NB4 (cell line): ENCODE measurements at places on chromosomes 16 and 17.

GRCh38 chr17:18132711-18133110, 24.2 kb downstream of the MYO15A start:
- no peak for DNase-seq

DNA sequence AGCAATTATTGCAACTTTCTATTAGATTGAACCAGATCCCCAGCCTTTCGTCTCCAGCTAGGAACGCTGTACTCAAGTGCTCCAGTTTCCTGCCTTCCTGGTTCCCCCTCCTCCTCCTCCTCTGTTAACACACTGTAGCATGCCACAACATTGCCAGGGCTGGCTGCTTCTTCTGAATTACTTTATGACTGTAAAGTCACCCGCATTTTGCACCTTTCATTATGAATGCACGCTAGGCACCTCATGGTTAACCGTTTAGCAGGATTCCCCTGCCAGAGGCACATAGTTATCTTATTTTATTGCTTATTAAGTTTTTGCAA, 4.5 kb downstream of the ZNF423 start:
- no peak for DNase-seq

GRCh38 chr17:61126473-61127249, 273.0 kb upstream of the TBX2 start:
- DNase-seq = no peak

DNA sequence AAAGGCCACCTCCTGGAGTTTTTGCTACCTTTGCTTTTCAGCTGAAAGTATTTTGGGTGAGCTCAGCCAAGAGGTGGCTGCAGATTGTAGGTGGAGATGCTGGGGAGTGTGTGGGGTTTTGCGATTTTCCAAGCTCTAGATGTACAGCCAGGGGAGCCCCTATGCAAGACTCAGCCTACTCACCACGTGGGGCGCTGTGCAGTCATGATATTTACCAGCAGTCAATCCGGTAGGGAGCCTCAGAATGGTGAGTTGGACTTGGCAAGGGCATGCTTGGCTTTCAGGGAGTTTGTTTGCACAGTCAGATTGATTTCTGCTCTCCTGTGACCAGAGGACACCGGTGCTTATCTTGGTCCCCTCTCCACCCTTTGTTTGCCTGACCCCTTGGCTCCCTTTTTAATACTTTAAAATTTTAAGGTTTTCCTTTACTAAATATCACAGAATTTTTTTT, 175.3 kb downstream of the UTP18 start:
- peak; percentile 83 for DNase-seq

DNA sequence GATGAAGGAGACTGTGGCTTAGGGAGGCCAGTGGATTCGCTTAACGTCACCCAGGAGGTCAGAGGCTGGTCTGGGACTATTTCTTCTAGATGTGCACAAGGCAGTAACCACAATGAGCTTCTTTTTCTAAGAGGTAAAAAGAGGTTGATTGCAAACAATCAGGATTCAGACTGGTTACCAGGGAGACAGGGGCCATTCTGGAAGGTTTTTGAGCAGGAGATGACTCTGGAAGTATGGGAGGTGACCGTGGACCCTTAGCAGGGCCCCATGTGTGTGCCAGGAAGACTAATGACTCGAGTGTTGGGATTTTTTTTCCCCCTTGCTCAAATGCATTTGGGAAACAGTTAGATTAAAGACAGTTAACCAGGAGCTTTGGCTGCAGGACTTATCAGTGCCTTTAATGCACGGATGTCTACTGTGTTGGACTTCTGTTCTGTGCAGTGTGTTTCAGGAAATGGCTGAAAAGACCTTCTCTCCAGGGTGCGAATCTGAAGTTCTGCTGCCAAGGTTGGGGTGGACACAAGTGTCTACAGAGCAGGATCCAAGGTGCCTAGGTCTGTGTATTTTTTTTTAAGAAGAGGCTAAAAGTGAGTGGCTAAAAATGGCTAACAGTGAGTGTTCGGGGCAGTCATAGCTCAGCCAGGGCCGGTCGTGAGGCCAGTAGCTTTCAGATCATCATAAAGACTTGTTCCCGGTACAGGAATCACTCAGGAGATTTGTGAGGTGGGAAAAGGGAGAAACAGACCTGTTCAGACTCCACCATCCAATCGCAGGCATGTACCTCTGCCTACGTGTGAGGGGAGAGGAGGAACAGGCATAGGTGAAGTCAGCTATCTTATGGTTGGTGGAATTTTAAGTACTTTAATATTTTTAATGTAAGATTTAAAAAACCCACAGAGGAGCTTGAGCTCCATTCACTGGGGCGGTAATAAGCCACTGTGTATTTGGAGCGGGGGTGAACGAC, 82.3 kb upstream of the CIBAR2 start:
- DNase-seq = no peak

DNA sequence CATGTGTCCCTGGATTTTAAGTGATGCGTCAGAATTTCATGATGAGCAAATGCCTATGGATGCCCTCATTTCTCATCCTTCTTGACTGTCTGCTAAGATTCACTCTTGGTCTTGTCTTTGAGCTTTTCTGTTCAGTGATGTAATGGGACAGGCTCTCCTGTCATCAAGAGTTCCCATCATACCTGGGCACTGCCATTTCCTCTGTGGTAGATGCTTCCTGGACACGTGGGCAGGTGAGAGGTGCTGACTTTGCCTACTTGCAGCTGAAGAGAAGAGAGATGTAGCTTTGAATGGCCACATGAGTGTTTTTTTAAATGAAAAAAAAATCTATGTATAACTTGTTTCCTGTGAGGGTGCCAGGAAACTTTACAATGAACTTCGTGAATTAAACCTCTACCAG, 557.7 kb downstream of the MAF start:
- DNase-seq = no peak

GRCh38 chr17:81481073-81481799, 31.4 kb downstream of the ACTG1 start:
- DNase-seq = no peak

- DNase-seq = no peak
Observed at GRCh38 chr16:11408216-11408615, 63.0 kb downstream of the RMI2 start.

DNA sequence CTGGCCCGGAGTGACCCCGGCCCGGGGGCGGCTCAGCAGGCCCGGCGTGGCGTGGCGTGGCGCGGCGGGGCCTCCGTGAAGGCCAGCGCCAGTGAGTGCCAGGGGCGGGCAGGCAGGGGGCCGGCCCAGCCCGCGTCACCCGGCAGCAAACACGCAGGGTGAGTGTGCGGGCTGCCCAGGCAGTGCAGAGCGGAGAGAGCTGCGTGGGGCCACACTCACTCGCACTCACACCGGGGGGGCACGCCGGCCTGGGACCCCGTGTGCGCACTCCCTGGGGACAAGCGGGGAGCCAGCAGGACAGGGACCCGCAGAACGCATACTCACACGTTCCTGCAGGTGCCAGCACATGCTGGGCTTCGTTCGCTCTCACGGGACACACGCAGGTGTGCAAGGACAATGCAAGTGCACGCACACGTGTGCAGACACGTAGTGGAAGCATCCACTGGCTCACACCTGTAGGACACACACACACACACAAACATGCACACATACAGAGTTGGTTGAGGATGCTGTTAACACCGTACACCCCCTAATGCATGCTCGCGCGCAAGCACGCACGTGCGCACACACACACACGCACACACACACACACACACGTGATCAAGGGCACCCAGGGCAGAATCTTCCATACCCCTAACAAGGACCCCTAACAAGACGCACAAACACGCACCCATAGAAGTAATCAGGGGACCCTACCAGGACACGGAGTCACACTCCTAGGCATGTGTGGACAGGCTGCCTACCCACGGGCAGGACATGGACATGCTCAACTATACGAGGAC, 7.7 kb downstream of the USP6 start:
- no peak for DNase-seq

DNA sequence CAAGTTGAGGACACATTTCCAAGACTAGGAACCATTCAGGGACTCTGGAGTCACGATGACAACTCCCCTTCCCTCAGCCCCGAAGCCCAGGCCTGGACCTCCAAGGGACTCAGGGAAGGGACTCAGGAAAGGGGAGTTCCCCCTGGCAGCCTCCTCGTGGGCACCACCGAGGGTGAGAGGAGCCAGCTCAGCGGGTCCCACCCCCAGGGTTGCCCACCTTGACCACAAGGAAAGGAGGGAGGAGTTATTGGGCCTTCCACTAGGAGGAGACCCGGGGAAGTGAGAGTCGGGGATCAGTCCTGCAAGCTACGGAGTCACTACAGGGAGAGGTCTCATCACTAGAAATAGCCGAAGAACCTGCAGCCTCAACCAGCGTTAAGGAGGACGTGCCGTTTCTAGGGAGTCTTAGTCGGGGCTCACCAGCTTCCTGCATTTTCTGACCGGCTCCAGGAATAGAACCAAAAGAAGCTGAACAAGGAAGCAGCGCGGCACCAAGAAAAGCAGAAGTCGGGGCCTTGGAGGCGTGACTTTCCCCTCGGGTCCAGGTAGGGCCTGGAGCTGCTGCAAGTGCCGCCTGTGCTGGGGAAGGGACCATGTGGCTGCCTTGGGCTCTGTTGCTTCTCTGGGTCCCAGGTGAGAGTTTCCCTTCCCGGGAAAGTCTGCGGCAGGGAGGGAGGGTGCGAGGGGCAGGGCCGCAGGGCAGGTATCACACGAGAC, at the start of gene CD300A:
TSS of gene CD300A (plus strand) at position 524 of the 717 bp plus-strand sequence. CDS start at position 594, 70 bp downstream.
- DNase-seq = peak; percentile 87

DNA sequence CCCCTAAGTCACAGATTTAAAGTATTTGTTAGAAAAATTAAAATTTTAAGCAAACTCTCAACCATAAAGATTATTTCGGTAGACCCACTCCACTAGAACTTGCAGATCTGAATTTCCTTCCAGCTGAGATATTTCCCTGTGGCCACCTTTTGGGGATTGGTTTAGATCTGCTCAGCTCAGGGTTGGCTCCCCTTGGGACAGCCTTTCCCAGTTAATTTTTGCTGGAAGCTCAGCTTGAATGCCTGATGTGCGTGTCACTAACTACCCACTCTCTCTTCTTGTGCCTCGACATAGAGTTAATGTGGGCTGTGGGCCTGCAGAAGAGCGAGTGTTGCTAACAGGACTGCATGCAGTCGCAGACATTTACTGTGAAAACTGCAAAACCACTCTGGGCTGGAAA, 57.6 kb downstream of the YPEL2 start:
- no peak for DNase-seq

DNA sequence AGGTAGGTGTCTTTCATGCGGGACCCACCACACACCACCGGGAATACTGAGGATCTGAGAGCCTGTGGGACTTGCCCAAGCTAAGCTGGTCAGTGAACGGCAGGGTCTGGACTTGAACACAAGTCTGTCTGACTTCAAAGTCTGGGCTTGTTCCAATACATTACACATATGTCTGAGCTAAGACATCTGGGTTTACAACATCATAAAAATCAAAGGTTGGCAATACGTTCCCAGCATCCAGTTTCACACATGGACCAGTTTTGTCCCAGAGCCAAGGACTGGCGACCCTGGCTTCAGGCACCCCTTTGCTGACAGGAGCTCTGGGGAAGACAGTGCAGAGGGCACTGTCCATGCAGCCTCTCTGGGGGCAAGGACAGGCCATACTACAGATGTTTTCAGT, 27.9 kb upstream of the AXIN2 start:
- no peak for DNase-seq

DNA sequence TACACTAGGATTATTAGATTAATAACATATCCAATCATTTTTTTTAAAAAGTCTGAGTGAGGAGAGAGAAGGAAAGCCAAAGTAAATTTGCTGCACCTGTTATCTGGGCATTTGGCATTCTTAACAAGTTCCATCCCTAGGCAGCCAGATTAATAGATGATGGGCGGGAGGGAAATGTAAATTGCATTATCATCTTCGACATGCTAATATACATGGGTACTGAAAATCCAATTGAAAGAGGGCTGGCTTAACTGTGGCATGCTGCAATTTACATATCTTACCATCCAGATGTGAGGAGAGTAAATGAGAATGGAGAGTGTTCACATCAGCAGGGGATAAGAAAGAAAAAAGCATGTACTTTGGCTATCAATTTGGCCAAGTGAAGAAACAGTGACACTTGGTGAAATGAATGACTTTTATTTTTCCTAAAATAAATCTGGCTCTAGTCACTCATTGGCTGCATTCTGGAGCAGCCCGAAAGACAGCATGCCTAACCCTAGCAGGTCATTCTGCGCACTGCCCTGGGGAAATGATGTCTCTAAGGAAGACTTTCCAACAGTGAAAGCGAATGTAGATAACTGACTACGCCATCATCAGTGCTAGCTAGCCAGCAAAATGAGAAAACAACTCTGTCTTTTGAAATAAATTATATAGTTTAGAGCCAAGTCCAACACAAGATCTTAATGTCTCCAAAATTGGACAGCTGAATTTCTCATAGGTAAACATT, 57.9 kb downstream of the HYDIN start:
- DNase-seq = no peak

GRCh38 chr17:49219987-49220386, 9.5 kb downstream of the ABI3 start:
- no peak for DNase-seq

GRCh38 chr16:22402191-22402590, 27.8 kb upstream of the CDR2 start:
- no peak for DNase-seq

DNA sequence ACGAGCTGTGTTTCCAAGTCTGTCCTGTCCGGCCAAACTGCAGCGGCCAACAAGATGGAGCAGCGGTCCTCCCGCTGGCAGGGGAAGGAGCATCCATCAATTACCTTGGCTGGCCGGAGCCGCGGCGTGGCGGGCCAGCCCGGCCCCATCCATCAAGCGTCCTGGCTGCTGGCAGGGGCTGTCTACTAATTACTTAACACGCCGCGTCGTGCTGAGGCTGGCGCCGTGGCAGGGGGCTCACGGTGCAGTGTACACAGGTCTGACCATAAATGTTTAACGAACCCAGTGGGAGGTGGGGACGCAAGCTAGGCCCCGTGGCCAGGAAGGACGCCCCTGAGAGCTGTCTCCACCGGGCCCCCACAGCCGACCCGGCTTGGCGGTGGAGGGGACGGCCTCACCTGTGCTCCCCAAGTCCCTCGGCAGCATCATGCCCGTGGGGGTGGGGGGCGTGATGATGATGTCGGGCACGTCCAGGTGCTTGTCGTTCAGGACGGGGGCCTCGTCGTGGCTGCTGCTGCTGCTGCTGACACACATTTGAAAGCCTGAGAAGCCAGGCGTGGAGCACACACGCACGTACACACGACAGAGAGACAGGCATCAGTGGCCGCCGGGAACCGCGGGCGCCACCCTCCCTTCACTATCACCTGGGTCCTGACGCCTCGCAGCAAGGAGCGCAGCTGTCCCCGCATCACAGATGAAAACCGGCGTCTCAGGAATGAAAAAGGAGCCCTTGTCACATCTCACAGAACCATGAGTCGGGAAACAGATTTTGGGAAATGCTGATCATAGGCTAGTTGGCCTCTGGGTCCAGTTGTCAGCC, 21.2 kb upstream of the GINS2 start:
- DNase-seq = no peak
